Stimulated activated CD4-positive, alpha-beta T cell treated with anti-CD3 and anti-CD28 coated beads, Interleukin-12 subunit alpha, Interleukin-12 subunit beta, amount 100 ng/mL, for 24 hours (primary cell): ENCODE measurements at places on chromosomes 1 and 21.

DNA sequence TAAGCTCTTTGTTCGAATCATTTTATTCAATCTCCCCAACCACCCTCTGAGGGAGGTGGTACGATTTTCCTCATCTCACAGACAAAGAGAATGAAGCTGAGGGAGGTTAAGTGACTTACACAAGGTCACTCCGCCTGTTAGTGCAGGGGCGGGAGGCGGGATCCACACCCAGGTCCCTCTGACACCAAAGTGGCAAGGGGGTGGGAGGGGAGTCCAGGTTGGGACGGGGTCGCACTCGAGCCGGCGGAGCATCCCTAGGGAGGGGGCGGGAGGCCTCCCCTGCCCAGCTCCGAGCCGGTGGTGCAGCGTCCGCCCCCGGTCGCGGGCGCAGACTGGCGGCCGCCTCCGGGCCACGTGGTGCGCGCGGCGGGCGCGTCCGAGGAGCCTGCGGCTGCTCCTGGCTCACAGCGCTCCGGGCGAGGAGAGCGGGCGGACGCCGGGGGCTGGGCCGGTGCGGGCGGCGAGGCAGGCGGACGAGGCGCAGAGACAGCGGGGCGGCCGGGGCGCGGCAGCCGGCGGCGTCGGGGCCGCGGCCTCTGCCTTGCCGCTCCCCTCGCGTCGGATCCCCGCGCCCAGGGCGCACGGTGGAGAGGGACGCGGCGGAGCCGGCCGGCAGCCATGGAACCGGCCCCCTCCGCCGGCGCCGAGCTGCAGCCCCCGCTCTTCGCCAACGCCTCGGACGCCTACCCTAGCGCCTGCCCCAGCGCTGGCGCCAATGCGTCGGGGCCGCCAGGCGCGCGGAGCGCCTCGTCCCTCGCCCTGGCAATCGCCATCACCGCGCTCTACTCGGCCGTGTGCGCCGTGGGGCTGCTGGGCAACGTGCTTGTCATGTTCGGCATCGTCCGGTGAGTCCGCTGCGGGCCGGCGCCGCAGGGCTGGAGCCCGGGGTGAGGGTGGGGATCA is at the start of gene OPRD1:
Gene OPRD1, plus strand, starts transcription at position 405 of the 903 bp plus-strand sequence. Its CDS starts 214 bp downstream, at position 619.
- no peak for DNase-seq

DNA sequence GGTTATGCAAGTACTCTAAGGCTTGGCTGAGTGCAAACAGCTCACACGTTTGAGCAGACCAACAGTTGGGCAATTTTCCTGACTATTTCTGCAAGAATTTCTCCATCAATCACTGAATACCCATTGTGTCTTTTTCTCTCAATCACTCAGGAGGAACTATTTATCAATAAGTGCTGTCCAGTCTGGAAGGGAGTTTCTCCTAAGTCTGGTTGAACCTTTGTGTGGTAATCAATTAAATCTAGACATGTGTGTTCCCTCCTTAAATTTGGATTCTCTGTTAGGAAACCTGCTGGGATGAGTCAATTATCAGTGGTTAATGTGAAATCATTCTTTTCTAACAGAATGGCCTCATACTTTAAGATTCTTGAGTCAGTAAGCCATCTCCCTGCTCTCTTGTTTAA is 6.8 kb upstream of the AADACL3 start:
- DNase-seq: no peak

GRCh38 chr21:17388226-17388625 is 124.6 kb upstream of the CXADR start:
- DNase-seq: no peak

- no peak for DNase-seq
Observed at GRCh38 chr1:45437323-45437722, 53.6 kb downstream of the TESK2 start.
